ENCODE measurements at places on chromosomes 1 and 21.

- no peak for DNase-seq
These were observed 1.2 kb downstream of the MAN1C1 start for GRCh38 chr1:25617625-25618432.

DNA sequence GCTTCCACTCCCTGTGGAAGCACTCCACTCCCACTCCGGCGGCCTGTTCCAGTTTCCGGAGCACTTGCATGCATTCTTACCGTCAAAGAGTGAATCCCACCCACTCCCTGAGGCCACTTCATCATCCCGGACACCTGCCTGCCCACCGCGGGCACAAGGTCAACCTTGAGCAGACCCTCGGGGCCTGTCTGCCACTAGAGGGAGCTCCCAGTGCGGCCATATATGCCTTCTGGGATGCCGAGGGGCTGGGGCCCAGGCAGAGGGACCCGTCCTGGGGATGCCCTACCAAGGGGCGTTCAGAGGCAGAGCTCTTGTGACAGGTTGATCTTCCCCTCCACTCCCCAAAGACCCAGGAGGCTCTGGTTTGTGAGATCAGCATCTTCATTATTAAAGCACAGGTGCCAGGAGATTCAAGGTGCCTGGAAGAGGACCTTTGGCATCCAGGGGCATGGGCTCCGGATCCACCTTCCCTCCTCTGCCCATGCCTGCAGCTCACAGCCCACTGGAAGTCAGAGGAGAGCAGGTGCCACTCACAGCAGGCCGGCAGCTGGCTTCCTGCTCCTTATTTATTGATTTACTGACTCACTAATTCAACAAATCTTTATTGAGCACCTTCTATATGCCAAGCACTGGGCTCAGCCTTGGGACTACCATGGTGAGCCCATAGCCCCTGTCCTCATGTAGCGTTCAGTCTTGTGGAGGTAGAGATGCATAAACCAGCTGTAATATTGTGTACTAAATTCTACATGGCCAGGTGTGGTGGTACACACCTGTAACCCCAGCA lies 47.3 kb downstream of the UBIAD1 start:
- DNase-seq: no peak

- DNase-seq: no peak
These were observed 1.8 kb downstream of the MFN2 start for GRCh38 chr1:11982010-11982392.

DNA sequence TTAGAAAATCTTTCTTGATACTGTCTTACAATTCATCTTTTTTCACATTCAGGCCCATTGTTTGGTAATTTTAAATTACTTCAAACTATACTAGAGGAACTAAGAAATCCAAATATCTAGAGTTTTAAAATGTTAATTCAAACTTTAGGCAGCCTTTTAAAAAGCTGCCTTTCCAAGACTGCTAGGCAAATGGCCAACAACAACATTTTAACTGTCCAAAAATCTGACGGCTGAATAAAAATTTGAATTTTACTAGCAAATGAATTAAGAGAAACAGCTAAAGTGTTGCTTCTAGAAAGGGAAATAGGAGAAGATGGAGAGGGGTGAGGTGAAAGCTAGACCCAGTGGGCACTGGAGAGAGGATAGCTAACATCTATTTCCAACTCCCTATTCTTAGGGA lies 17.2 kb downstream of the DPYD start:
- DNase-seq: no peak

DNA sequence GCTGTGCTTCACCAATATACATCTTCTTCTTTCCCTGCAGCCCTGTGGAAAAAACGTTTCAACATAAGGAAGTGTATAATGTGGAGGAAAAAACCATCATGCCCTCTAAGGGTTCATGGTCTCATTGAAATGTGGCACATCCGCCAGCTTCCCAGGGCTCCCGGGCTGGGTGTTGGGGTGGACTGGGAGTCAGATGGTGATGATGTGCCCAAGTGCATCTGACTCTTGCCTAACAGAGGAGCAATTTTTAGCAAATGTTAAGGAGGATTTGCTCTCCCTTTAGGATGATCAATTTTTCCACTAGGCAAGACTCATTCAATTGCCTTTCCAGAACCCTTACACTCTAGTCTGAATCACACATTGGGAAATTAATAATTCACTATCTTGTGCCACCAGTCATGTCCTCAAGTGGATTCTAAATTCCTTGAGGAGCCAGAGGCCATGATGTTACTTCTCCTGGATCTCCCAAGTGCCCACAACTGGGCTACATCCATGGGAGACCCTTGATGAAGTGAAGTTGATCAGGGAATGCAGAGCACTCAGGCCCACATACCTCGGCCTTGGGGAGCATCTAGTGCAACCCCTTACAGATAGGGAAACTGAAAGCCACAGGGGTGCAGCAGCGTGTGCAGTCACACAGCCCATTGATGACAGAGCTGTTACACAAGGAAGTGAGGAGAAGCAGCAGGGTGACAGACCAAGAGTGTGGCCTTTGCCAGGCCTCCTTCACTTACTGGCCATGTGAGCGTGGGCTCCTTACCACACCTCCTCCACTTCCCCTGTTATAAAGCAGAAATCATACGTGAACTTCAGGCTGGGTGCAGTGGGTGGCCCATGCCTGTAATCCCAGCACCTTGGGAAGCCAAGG lies 100.0 kb upstream of the SLC44A3 start:
- DNase-seq: no peak

Measured in non-pigmented ciliary epithelial cell (primary cell).